ENCODE measurements at places on chromosomes 5 and 9.

DNA sequence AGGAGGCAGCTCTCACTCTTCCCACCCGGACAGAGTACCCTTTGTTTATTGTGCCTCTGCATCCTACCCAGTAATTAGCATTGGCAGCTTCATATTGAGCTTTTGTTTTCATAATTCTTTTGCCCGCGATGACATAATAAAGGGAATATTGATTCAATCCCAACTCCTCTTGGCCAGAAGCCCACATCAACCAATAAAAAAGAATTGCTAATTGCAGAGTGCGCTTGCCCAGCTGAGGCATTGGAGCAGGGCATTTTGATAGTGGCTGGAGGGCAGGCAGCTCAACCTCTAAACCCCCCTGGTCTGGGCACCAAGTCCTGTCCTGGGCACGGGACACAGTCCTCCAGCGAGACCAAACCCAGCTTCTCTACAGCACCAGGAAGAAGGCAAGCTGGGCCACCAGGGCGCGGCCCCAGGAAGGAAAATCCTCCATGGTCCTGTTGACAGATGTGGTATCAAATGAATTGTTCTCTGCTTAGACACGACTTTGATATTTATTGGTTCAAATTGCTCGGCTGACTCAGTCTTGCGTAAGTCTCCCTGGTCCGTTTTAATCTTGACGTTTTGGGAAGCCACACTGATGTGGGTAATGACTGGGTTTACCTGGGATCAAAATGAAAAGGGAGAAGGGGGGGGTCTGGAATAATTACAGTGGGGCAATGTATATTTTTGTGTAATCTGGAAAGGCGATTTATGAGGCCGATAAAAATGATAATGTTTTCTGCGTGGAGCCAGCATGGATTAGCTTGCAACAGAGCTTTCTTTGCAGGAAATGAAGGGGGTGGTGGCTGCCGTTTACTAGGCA is 220.7 kb upstream of the MSX2 start:
- peak; percentile 99 for DNase-seq

DNA sequence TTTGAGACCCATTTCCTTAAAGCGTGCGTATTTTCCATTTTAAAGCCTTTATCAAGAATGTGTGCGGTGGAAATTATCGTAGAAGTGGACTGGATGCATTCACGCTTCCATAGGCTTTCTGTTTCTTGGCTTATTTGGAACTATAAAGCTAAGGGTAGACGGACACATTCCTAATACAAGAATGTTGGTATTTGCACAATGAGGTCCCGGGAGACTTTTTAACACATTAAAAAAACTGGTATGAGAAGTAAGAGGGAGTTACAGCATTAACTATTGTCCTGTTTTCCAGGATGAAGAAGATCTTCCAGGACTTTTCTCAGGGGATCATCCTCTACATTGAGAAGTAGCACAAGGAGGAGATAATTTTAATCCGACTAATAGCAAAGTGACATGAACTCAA is 653.0 kb downstream of the MTRR start:
- DNase-seq: no peak

GRCh38 chr9:5510360-5510931 is at the start of gene PDCD1LG2:
PDCD1LG2 (plus strand) TSS chr9:5510531; CDS start chr9:5522547, 12,016 bp downstream.
- no peak for DNase-seq

DNA sequence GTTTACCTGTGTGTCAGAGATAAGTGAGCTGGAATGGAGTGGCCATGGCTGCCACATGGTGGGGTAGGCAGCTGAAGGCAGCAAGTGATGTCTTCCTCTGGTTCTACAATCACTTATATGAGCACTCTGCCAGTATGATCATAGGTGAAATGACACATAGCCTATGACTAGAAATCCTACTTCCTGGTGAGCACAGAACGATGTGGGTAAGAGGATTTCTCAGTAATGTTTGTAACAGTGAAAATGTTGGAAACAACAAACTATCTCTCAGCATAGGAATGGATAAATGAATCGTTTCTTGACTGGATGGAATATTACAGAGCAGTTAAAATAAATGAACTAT is 187.0 kb upstream of the S1PR3 start:
- DNase-seq: no peak

- no peak for DNase-seq
Measured at GRCh38 chr5:54769746-54770145, 215.6 kb downstream of the ESM1 start.

DNA sequence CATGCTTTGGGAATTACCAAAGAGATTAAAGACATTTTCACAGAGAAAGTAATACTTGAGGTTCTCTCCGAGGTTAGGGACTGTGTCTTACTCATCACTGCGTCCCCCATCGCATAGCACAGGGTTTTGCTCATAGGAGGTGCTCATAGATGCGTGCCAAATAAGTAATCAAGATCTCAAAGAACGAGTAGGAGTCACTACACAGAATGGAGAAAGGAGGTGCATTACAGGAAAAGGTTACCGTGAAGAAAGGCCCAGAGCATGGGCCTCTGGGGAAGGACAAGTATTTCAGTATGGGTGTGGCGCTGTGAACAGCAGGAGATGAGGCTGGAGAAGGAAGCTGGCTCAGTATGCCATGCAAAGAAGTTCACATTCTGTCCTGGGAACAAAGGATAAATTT is 182.4 kb downstream of the ACTL7B start:
- DNase-seq: no peak

Measured in SW480 (cell line).